ENCODE measurements at places on chromosomes 11 and 22. TPM values are rescaled to one million over a fixed set of nuclear protein-coding genes. Genes with fewer than 3 reads are reported as not detected.

The FXYD6 gene
- 0.11 TPM for total RNA-seq

The NCAM1 gene
- not detected for total RNA-seq

The ARHGAP20 gene
- total RNA-seq: 0.09 TPM

The MUC5AC gene
- not detected for total RNA-seq

The GGTLC3 gene
- not detected for total RNA-seq

The BATF2 gene
- not detected for total RNA-seq

The FJX1 gene
- 0.26 TPM for total RNA-seq

Data from CD8-positive, alpha-beta memory T cell (primary cell).